Gastroesophageal sphincter (tissue), 4 donors: ENCODE measurements at places on chromosomes 16 and 17. TPM values are rescaled to one million over a fixed set of nuclear protein-coding genes. Genes with fewer than 3 reads are reported as not detected.

Gene VTN
- total RNA-seq = 0.47 TPM

DNA sequence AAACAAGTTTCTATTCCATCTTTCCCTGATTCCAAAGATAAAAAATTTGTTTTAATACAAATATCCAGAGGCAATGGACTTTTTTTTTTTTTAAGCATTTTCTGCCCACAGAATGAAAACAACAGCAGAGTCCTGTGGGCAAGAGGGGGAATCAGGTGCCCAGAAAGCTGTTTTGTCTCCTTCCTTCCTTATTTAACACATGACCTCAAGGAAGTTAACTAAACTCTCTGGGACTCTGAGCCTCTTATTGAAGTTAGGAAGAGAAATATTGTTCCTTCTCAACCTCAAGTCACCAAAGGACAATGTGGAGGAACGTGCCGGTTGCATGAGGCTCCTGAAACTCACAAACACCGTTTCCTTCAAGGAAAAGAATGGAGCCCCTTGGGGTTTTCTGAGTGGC, 34.9 kb downstream of the LITAF start:
- ATAC-seq = no peak

GRCh38 chr16:50303041-50303604, 36.8 kb downstream of the ADCY7 start:
- no peak for ATAC-seq

DNA sequence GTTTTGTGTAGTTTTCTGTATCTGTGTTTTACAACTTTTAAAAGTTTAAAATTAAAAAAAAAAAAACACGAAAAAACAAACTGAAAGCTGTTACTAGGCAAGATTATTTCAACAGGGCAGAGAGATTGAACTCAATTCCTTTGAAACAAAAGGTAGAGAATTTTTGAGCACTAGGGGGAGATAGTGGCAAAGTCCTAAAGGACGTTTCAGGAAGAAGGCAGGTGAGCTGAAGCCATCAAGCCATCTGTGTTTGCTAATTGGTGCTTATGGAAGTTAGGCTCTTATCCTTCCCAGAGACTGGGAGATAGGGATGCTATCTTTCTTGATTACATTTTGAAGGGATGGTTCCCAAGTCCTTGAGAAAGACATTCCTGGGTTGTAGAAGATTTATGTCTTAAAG, 70.6 kb upstream of the CLEC3A start:
- ATAC-seq = no peak

- no peak for ATAC-seq
Observed at GRCh38 chr16:66378741-66379570, 12.5 kb downstream of the CDH5 start.
